ENCODE measurements at places on chromosomes 6 and 20. TPM values are rescaled to one million over a fixed set of nuclear protein-coding genes. Genes with fewer than 3 reads are reported as not detected.

- no peak for DNase-seq
Measured at GRCh38 chr6:50655848-50656453, 57.4 kb upstream of the TFAP2D start.

DNA sequence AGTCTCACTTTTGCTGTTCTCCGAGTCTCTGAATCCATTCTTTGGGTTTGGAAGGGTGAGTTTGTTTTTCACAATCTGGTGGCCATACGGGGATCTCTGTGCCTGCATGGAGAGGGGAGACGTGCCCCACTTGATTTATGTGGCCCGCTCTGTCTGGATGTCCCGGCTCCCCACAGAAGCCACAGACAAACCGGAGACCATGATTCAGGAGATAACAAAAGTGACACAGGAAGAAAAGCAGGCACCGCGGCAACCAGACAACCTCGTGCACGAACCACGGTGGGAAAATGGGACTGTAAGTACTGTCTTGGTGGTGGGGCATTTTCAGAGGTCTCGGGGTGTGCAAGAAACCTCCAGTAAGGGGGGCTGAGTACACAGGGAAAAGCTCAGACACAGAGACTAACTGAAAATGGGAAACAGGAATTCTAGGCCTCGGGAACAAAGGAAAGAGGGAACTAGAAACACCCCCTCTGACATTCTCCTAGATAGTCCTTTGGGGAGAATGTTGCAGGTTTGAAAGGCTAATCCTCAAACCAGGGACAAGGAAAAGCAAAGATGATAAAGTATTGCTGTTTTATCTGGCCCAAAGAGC lies 22.1 kb upstream of the ZNF318 start:
- DNase-seq: no peak

GRCh38 chr6:36786055-36786675 lies 53.1 kb downstream of the CPNE5 start:
- DNase-seq: no peak

DNA sequence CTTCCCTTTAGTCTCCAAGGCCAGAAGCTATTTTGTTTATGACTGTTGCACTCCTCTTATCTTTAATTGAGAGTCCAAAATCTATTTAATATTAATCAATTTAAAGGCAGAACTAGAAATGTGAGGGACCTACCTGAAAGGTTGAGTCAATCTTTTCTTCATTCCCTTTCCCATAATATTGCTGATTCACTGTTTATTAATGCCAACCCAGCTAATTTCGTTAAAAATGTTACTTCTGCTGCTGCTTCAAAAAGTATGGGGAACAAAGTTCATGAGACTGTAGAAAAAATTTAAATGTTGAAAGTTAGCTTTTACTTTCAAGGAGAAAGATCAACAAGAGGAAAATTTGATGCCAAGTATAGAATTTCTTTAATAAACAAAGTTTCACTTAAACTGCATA lies 365.3 kb downstream of the TENT5A start:
- DNase-seq: no peak

- DNase-seq: no peak
Measured at GRCh38 chr6:123022975-123023374, 26.9 kb downstream of the CLVS2 start.

- DNase-seq: no peak
Measured at GRCh38 chr6:109877028-109878004, 100.8 kb upstream of the GPR6 start.

- DNase-seq: no peak
Measured at GRCh38 chr6:146909376-146909775, 294.8 kb upstream of the STXBP5 start.

DNA sequence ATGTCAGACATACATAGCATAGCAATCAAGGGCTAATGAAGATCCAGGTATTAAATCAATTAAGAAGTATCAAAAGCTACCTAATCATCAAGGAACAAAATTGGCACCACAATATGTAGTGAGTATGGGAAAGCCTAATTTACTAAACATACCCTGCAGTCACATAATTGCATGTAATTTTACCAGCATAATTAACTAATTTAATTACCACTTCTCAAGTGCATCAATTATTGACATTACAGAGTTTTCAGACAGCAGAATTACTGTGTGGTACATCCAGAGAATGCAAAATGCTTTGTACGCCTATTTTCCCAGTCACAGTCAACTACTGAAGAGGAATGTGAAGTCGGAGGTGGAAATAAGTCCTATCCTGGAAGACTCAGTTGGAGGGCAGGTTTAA lies 279.0 kb upstream of the ID4 start:
- DNase-seq: no peak

MROH8 gene
- 2.8 TPM for total RNA-seq

MCCD1 gene
- not detected for total RNA-seq
